Cortex of kidney (tissue), 1 donor: ENCODE measurements at places on chromosomes 7 and 10.

GRCh38 chr10:131980761-131981428 lies 828 bp downstream of the BNIP3 start:
- DNase-seq: no peak

- no peak for DNase-seq
These were observed 61.6 kb downstream of the CCDC71L start for GRCh38 chr7:106599343-106599698.

GRCh38 chr7:29377718-29378117 lies 183.1 kb downstream of the CHN2 start:
- DNase-seq: no peak

GRCh38 chr10:101280511-101280910 lies 51.2 kb upstream of the LBX1 start:
- no peak for DNase-seq

GRCh38 chr10:26835025-26835424 lies 25.7 kb downstream of the ABI1 start:
- DNase-seq: no peak

DNA sequence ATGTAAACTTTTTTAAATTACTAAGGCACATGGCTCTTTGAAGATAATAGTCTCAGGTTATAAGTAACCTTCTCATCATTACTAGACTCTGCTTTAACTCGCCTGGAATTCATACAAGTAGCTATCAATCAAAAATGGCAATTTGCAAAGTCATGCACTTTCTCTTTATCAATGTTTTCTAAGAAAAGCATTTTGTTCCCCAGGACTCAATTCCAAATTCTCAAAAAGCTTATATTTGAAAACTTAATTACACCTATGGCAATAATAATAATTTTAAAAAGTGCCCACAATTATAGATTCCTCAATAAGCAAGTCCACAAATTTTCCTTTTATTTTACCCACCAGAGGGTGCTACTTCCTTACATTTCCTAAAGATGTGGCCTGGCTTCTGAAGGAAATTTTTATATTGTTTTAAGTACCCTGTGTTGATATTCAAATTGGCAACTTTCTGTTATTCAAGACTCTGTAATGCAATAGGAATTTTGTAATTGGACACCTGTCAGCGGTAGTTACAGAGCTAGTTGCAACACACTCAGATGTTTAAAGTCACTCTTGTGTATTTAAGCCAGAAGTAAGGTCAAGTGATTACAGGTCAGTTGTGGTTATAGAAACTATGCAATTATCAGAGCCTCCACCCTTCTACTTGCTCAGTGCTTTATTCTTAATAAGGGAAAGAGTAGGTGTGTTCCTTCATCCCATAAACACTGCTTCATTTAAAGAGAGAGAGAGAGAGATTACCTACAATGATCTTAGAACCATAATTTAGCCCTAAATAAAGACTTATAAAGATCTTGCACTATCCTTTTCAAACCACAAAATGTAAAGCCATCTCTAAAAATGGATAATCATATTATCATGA lies 47.1 kb upstream of the HYAL4 start:
- no peak for DNase-seq

DNA sequence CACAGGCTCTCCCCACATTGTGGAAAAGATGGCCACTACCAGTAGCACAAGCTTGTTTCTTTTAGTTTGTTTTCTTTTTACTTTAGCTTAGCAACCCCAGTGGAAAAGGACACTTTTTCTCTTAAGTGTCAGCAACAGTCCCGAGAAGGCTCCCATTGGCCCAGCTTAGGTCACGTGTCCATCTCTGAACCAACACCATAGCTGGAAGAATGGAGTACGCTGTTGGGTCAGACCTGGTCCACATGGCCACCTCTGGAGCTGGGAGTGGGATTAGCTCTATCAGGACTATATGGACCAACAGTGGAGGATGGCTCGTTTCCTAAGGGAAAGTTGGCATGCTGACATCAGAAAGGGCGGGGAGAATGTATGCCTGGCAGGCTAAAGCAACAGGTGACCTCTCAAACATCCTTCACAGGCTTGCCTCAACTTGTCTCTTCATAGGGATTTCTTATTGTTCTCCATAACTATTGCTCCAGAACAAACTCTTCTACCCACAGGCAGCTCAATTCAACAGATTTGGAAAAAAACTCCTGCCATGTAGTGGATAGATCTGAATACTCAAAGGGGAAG lies 27.6 kb upstream of the NEUROG3 start:
- no peak for DNase-seq

- no peak for DNase-seq
These were observed 10.7 kb upstream of the GJD4 start for GRCh38 chr10:35594115-35595079.

- DNase-seq: no peak
These were observed 1.4 kb downstream of the CHST3 start for GRCh38 chr10:71965623-71966022.

DNA sequence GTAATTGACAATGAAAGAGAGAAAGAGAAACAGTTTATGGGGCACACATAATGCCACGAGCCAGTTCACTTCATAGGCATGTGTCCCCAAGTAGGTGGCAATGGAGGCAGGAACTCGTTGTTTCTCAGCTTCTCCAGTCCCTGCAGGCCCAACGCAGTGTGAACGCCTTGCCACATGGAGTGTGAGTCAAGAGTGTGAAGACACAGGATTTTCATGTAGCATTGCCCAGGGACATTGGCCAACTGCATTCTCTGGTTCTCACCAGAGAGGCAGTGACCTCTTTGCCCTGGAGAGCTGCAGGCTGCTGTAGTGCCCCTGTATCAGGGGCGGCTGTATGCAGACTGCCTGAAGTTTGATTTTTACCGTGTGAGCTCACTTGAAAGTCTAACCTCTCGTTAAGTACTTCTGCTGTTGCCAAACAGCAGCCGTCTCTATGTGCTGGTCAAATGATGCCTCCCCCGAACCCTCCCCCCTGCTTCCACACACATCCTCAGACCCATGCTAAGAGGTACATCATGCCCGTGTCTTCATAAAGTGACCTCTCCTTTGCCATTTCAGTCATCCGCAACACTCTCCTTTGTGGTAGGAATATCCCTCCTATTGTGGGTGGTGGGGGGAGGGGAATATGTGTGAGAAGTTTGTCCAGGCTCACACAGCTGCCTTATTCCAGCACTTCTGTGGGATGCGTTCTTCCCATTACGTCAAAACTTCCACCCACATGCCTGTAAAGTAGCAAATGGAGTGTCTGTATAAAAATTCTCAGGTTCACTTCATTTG lies 12.7 kb downstream of the LRRC18 start:
- no peak for DNase-seq

DNA sequence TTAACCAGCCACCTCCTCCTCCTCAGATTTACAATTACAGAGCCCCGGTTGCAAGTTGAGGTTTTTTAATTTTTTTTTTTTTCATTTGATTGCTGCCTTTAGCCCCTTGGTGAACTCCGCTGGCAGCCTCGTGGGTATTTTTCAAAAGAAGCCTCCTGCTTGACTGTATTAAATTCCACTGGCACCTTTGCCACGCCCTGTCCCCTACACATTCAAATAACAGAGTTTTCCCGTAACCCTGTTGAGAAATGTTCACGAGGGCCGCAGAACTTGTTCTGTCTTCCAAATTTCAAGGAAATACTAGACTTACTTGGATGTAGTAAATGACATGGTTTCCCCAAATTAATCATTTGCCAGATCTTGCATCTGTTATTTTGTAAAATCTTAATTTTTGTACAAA lies 167.0 kb downstream of the ARID5B start:
- no peak for DNase-seq

- DNase-seq: no peak
These were observed 1.3 kb downstream of the HOXA7 start for GRCh38 chr7:27154901-27155815.

- no peak for DNase-seq
These were observed 81.5 kb downstream of the LYZL1 start for GRCh38 chr10:29370097-29371092.

- DNase-seq: no peak
These were observed at the start of gene PRKRIP1 for GRCh38 chr7:102395873-102396709. PRKRIP1 (plus strand) TSS chr7:102396363; CDS start chr7:102396412, 49 bp downstream.

GRCh38 chr10:26251925-26252324 lies 35.4 kb downstream of the GAD2 start:
- DNase-seq: no peak

- no peak for DNase-seq
These were observed 55.2 kb upstream of the DDC start for GRCh38 chr7:50620433-50620832.

DNA sequence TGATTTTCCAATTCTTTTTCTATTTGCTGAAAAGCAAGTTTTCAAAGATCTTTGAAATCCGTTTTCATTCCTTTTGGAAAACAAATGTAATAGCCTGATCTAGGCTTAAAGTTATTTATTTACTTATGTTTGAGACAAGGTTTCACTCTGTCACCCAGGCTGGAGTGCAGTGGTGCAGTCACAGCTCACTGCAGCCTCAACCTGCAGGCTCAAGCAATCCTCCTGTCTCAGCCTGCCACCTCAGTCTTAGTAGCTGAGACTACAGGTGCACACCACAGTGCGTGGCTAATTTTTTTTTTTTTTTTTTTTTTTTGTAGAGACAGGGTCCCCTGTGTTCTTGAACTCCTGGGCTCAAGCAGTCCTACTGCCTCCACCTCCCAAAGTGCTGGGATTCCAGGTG lies 4.6 kb downstream of the ST7 start:
- no peak for DNase-seq

DNA sequence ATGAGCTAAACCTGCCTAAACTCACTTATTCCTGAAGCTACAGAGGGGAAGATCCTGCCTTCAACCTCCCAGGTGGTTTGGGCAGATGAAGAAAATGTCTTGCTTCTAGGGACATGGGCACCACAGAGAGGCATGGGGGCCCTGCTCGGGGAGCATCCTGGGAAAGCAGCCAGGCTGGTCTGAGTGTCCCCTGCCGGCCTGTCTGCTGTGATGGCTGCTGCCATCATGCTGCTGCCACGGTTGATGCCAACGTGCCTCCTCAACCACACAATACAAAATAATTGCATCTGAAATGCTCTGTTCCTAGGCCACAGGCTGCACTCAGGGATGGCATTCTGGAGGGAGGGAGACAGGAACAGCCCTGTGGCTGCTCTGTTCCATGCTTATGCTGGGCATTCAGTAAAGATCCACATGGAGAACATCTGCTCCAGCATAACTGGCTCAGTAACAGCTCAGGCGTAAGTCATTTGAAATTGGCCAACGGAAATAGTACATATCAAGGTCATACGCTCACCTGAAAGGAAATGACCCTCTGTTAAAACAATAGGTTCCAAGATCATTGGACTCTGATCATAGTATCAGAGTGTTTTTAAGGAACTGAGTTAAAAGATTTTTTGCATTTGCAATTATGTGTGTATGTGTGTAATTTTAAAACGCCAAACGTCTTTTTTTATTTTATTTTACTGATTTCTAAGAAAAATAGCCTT lies 299.0 kb downstream of the TNS3 start:
- DNase-seq: no peak

DNA sequence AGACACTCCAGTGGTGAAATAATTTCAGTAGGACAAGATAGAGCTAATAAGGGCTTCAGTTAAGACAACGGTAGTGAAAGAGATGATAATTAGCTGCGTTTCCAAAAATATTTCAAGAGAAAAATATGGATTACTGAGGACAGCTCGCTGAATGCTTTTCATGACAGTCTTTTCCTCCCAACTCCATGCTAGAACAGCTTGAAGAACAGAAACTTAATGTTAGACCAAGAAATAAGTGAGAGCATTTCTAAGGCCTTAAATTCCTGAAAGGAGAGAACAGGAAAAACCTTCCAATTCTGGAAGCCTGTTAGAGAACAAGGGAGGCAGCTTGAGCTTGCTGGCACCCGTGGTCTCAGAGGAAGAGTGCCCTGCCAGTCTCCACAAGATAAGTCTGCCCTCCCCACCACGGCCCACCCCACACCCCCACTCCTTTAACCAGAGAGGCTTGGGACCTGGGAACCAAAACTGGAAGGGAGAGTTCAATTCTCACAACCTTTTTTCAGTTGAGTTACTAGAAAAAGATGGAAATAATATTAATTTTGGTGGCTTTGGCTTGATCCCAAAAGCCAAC lies 1148.0 kb upstream of the CELF2 start:
- no peak for DNase-seq

DNA sequence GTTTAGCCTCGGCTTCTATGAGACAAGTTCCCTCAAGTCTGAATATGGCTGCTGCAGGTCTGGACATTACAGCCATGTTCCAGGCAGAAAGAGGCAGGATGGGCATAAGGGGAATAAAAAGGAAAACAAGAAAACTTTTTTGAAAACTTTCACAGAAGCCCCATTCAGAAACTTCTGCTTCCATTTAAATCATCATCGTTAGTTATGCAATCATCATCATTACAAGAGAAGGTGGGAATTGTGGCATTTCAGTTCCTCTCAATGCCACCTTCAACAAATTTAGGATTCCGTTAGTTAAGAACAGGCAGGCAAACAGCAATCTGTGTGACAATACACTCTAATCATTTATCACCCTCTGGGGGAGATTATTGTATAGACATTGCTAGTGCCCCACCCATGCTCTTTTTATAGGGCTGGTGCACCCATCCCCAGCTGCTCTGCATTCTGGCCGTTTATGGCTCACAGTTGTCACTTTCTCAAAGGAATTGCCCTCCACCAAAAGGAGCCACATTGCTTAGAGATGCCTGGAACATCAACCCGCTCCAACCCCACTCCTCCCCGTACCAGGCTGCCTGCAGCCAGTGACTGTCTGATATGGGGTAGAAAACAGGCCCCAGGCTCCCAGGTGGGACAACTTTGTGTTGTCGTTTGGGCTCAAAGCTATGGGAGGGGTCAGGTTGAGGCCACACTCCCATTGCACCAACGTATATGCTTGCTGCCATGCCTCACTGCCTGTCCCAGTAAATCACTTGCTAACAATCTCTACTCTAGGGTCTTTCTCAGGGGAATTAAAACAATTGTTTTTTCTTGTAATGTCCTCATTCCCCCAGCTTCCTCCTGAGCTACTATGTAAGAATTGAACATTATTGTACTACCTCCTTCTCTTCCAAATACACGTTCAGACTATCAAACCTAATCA lies 24.2 kb downstream of the ITGB8 start:
- no peak for DNase-seq

GRCh38 chr7:148575640-148576411 lies 14.7 kb upstream of the C7orf33 start:
- DNase-seq: no peak

GRCh38 chr10:102408728-102409603 lies 9.6 kb downstream of the PSD start:
- no peak for DNase-seq

GRCh38 chr7:52917982-52918578 lies 117.4 kb upstream of the POM121L12 start:
- no peak for DNase-seq

DNA sequence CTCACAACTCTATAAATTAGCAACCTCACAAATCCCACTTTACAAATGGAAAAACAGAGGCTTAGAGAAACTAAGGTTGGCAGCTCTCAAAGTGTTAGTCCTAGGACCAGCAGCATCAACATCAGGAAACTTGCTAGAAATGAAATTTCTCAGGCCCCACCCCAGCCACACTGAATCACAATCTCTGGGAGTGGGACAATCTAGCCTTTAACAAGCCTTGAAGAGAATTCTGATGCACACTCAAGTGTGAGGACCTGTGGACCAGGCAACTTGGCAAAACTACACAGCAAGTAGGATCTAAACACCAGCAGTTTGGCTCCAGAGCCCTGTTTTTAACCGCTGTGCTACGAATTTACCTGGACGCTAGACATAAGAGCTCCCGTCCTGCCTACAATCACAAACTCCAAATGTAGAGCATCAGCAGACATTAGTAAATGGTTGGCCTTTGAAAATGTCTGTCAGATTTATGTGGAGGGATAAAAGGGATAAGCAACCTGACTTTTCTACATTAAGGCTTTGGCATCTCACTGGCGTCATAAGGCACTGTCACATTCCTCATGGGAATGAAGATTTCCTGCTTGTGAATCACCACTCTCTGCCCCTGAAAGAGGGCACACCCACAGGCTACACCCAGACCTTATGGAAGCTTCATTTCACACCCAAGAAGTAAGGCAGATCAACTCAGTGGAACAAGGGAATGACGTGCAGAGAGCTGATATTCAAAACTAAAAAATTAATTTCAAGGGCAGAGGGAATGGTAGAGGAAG lies 34.5 kb downstream of the PPP1R3C start:
- DNase-seq: no peak
